ENCODE measurements at places on chromosomes 3 and 15.

GRCh38 chr3:7973006-7973405, 528.6 kb upstream of the LMCD1 start:
- no peak for DNase-seq

DNA sequence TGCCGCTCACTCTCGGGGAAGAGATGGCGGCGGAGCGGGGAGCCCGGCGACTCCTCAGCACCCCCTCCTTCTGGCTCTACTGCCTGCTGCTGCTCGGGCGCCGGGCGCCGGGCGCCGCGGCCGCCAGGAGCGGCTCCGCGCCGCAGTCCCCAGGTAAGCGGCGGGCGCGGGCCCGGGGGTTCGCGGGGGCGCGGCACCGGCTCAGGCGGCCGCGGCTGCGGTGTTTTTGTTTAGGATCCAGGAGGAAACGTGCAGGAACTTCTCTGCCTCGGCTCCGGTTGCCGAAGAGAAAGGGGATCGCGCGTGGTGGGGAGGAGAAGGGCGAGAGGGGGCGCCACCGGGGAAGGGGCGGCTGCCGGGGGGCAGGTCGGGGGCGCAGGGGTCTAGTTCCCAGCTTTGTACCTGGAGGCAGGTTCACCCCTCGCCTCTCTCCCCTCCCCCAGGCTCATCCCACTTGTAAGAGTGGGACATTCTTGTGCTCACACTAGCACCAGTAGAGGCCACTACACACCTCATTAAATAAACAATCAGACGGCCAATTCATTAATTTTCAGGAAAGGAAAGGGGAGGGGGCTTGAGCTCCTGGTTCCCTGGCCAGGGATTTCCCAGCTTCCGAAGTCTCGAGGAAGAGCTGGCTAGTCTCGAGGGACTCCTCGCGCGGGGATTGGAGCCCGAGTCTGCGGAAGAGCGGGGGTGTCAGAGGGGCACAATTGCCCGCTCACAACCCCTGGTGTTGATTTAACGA, 562 bp downstream of the NEO1 start:
- peak; percentile 28 for DNase-seq

GRCh38 chr3:63832395-63832794, 13.3 kb downstream of the C3orf49 start:
- DNase-seq, result no peak

- no peak for DNase-seq
Observed at GRCh38 chr3:190019006-190019405, 101.7 kb downstream of the P3H2 start.

Data from GM18507 (cell line).